ENCODE measurements at places on chromosomes 1 and 21. TPM values are rescaled to one million over a fixed set of nuclear protein-coding genes. Genes with fewer than 3 reads are reported as not detected.

Gene CACNA1S
- not detected for total RNA-seq

Gene TMEM200B
- total RNA-seq = 9.0 TPM

Gene ILDR2
- total RNA-seq = 17.5 TPM

Gene GJA9
- total RNA-seq = 0.20 TPM

Gene ZNF669
- 14.0 TPM for total RNA-seq
